Activated CD8-positive, alpha-beta memory T cell treated with anti-CD3 and anti-CD28 coated beads for 4 hours (primary cell): ENCODE measurements at places on chromosomes 11 and 22.

GRCh38 chr22:48258064-48258701, 1495.7 kb downstream of the TBC1D22A start:
- DNase-seq: no peak

GRCh38 chr11:12529793-12530192, 144.4 kb upstream of the TEAD1 start:
- DNase-seq: no peak

- no peak for DNase-seq
Observed at GRCh38 chr11:93192163-93192562, 5.6 kb downstream of the SLC36A4 start.

DNA sequence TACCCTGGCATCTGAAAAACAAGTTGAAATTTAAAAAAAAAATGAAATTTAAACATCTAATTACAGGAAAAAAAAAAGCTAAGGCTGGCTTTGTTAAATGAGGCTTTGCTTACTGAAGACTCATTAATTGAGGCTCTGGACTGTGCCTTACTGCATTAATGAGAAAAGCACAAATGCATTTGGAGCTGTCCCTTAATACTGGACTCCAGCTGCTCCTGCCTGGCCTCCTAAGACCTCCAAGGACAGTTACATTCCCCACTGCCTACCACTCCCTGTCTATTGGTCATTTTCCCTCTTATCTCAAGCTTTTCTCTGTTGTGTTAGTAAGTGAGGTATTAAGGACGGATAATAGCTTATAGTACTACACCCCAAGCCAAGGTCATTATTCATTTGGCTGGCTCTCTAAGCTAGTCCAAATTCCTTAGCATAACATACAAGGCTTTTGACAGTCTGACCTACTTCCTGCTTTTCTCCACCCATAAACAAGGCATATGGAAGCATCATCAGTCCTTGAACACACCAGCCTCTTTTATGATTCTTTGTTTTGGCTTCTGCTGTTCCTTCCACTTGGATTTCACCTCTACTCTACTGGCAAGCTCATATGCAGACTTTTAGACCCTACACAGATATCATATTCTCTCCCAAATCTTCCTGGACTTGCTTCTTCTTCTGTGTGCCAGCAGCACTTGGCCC, 62.5 kb downstream of the USP35 start:
- no peak for DNase-seq

DNA sequence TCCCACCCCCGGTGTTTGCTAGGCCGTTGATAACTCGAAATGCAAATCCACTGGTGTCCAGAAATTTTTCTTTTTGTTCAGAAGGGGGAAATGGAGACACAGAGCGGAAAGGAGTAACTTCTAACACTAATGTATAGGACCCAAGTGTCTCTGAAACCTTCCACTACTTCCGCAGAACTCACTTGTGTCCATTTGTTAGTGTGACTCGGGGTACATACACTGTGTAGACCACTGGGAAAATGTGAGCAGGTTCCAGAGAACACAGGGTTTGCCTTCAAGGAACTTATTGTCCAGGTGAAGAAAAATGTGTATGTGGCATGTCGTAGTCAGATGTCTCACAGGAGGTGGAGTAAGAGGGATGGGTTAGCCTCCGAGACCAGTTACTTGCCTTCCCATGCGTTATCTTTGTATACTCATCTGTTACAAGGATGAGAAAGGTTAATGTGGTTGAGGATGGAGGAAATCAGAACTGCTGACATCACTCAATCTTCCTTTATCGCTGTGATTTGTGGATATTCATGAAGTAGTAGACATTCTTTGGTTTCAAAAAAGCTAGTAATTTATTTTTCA, 857 bp downstream of the ARCN1 start:
- DNase-seq: no peak

DNA sequence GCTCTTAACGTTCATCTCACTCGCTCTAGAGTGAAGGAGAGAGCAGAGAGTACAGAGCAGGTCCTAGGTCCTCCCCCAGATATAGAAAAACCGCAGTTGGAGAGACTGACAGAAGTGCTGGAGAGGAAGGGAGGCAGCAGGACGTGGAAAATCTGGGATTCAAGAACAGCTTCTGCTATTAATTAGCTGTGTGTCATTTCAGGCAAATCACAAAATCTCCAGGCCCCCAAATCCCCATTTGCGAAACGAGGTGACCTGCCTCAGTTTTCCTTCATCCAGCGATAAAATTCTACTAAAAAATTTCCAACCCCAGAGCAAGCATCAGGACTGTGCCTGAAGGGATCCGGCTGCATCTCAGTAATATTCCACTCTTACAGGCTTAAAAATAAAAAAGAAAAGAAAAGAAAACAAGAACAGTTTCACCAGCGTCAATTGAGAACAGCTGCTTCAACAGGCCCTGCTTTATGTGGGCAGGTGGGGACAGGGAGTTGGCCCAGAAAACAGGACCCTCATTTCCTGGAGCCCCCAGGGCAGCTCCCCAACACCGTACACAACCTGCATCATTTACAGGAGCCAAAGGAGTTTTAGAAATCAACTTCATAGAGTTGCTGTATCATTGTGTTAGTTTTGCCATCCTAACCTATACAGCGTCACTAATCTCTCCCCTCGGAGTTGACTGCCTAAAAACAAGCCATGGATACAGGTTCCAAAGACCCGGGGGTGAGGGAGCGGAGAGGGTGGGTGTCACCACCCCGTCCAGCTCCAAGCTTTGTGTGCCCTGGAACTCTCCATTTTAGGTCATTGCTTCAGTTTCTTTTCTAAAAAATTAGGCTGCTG, 2.3 kb upstream of the MALAT1 start:
- DNase-seq: no peak

GRCh38 chr11:33208150-33208549, 46.9 kb upstream of the CSTF3 start:
- DNase-seq: no peak

- no peak for DNase-seq
Observed at GRCh38 chr22:38859581-38860282, 12.3 kb downstream of the CBX6 start.

GRCh38 chr11:131579932-131580387, 209.5 kb downstream of the NTM start:
- DNase-seq: no peak

DNA sequence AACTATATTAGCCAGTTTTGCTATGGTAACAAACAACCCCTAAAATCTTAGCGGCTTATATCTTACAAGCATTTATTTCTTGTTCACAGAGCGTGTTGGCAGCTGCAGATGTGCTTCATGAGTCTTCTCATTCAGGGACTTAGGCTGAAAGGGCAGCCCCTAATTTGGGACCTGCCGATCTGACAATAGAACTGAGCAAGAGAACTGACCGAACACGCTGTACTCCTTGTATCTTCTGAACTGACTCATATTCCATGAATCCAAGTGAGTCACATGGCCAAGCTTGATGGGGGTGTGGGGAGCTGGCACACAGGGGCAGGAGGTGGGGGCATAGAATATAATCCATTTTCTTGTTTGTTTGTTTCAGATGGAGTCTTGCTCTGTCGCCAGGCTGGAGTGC, 481.7 kb upstream of the CADM1 start:
- no peak for DNase-seq

DNA sequence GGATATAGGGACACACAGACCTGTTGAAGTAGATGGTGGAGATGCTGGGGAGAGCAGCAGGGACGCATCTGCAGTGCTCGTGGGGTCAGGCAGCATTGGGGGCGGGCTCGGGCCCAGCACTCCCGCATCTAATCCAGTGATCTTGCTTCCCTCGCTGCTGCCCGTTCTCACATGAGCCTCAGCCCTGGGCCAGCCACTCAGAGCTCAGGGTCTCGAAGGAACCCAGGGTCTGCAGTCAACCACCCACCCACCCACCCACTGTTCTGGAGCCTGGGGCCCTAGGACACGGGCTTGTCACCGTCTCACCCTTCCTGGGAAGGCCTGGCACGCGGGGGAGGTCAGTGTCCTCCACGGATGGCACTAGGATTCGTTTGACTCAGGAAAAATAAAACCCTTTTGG, 406.0 kb downstream of the TBC1D22A start:
- no peak for DNase-seq

GRCh38 chr11:93845181-93846092, 5.0 kb downstream of the VSTM5 start:
- DNase-seq: no peak

GRCh38 chr11:78727816-78728215, 153.2 kb upstream of the NARS2 start:
- DNase-seq: no peak

GRCh38 chr11:83174008-83174407, 17.1 kb downstream of the PCF11 start:
- DNase-seq: no peak

DNA sequence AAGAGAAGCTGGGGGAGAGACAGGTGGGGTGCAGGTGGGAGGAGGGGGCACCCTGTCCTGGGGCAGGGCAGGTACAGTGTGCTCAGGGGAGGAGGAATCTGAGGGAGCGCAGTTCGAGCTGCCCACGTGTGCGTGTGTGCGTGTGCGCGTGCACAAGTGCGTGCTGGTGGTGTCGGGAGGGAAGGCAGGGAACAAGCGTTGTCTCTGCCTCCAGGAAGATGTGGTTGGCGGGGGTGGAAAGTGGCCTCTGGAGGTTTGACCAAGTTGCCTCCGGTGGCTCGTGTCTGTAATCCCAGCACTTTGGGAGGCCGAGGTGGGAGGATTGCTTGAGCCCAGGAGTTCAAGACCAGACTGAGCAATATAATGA, 49.9 kb upstream of the THY1 start:
- DNase-seq: no peak
